ENCODE measurements at places on chromosomes 7 and 10. TPM values are rescaled to one million over a fixed set of nuclear protein-coding genes. Genes with fewer than 3 reads are reported as not detected.

DNA sequence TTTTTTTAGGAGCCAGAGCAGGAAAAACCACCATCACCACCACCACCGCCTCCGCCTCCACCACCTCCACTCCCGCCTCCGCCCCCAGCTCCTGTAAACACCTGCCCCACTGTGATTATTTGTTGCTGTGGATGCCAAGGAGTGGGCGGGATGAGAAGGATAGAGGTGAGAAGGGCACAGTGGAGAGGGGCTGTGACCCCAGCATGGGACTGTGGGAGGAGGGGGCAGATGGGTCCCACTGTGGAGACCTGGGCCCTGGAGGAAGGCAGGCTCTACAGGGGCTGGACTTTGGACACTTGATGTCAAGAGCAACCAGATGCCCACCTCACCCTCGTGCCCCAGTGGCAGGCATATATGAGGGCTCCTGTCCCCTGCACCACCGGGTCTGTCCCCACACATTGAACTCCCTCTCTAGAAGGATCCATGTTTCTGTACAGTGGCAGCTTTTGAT lies 24.7 kb downstream of the ANTXRL start:
- no peak for DNase-seq

GRCh38 chr10:69800109-69800508 lies 1.6 kb upstream of the COL13A1 start:
- DNase-seq: no peak

DNA sequence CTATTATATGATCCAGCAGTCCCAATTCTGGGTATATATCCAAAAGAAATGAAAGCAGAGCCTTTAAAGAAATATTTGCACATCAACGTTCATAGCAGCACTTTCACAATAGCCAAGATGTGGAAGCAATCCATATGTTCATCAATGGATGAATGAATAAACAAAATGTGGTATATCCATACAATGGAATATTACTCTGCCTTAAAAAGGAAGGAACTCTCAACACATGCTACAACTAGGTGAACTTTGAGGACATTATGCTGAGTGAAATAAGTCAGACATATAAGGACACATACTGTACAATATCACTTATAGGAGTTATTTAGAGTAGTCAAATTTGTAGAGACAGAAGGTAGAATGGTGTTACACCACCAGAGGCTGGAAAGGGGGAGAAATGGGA lies 28.0 kb upstream of the ADRB1 start:
- DNase-seq: peak; percentile 7

DNA sequence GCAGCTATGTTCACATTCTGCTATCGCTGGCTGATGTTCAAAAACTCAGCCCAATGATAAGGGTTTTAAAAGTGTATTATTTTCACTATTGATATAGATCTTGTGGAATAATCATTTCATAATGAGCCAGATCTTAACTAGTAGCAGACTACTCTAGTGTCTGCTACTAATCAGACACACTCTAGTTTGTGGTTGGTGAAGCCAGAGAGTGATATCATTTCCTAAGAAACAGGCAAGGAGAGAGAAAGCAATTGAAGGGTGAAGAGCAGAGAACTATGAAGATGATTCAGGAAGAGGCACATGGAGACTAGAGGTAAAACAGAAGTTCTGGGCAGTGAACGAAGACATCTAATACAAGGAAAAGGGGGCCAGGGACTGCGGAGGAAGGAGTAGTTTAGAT lies 58.2 kb upstream of the BET1 start:
- DNase-seq: no peak

DNA sequence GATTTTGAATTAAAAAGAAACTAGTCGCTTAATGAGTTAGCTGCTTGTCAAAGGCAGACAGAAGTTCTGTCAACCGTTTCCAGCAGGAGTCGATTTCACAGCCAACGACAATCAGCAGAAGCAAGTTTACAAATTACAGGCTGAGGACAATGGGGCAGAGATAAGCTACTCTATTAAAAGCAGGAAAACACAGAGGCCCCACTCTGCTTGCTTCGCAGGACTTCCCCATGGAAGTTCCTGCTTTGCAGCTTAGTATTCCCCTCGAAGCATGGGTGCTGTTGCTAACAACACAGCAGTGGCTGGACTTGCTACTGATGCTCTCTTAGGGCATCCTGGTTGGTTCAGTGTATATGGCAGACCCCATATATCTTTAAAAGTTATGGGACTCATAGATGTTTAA lies 50.8 kb upstream of the KLF6 start:
- DNase-seq: no peak

DNA sequence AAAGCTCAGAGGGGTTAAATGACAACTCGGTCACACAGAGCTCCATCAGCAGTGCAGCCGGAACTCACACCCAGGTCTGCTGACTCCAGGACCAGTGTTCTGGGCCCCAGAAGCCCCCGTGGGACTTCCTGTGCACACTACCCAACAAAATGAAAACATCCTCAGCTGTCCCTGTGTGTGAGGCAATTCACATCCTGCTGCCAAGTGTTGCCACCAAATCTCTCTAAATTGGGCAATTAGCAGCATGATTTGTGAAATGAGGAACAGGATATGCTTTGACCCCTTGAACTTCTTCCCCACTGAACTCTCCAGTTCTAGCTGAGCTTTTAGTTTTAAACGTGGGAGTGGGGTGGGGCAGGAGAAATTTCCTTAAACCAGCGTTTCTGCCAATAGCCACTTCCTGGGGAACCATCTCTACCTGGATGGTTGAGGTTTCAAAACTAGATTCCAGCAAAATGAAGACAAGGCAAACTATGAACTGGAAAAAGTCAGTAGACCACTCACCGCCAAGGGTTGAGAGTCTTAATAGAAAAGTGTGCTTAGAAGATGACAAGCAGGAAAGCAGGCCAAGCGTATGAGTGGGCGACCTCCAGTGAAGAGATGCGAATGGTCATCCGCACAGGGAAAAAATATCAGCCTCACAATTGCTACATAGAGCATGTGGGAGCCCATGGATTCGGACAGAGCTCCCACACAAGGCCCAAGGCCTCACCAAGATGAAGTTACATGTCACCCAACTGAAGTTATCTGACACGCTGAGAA lies 51.9 kb upstream of the CHST15 start:
- DNase-seq: no peak

DNA sequence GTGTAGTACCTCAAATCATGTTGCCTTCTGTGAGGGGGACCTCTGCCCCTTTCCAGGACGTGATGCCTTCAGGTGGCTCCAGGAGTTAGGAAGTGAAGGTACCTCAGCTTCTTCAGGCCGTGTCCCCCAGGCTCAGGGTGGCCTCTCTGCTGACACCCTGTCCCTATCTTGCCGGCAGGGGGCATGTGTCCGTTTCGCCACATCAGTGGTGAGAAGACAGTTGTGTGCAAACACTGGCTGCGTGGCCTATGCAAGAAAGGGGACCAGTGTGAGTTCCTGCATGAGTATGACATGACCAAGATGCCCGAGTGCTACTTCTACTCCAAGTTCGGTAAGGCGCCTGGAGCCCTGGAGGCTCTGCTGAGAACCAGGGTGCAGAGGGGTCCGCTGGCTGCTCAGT lies 9.2 kb downstream of the CPSF4 start:
- no peak for DNase-seq

DNA sequence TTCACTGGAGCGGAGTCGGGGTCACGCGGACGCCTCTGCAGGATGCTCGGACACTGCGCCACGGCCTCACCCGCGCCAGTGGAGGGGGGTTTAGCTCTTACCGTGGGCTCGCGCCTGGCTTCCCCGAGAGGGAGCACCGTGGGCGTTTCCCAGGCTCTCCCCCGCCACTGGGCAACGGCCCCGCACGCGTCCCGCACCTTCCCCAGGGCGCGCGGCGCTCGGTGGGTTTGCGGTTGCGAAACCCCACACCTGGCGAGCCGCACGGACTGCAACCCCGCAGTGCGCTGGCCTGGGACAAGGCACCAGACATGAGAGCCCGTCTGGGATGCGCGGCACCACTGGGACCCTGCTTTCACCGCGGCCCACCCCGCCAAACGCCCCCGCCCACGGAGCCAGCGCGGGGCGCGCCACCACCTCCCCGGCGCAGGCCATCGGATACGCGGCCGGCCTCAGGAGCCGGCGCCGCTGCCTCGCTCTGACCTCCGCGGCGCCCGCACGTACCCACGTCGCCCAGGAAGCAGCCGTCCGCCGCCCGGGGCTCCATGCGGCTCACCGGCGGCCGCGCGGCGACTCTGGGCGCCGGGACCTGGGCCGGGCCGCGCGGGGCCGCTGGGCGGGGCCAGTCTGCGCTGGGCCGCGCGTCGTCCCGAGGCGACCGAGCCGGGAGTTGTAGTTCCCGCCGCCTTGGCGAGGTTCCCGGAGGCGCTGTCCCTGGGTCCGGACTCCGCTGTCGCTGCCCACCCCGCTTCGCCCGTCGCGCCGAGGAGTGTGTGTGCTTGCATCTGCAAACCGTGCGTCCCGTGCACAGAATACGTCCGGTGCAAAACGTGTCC lies at the start of gene ASB13:
ASB13 (minus strand) TSS at position 588 of the 833 bp plus-strand sequence; CDS start at position 544, 44 bp downstream.
- no peak for DNase-seq

- DNase-seq: no peak
These were observed 14.9 kb downstream of the RHEB start for GRCh38 chr7:151504715-151505326.

GRCh38 chr7:7769710-7770627 lies 51.6 kb upstream of the RPA3 start:
- no peak for DNase-seq

DNA sequence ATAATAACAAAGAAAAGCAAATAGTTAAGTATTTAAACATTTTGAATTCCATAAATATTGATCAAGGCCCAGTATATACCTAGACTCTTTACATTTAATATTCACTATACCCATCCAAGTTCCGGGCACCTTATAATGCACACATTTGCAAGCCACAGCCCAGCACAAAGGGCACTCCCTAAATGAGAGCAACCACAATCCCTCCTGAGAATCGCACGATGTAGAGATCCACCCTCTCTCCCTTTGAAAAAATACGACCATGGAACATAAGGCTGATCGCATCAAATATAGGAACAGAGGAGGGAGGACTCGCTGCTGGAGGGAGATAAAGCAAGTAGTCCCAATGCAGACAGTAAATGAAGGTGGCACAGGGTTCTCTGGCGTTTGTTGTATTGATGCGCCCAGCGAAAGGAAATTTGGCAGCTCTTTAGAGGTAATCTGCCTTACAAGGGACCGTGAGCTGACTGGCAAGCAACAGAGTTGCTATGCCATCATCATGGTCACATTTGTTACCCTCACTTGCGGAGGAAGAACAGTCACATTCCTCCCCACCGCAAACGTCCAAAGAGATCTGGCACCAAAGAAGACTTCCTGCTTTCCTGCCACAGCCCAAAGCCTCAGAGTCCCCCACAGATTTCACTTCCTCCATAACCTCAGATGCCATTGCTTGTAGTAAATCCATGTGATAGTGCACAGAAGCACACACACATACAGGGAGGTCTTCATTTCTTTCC lies 16.1 kb upstream of the TAS2R40 start:
- DNase-seq: no peak

DNA sequence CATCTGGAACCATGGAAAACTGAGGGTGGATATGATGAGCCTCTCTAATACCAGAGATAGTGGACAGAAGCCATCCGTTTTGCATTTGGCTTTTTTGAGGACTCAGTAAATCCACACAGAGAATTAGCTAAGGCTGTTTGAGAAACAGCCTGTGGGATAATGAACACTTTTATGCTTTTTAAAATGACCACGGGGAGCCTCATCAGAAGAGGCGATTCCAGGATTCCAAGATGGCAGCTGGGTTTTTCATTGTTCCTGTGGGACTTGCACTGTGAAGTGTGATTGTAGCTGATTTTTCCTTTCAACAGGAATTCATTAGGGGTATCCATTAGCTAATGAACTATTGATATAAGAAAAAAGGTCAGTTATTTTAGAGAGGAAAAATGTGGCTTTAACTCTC lies 353.2 kb downstream of the AUTS2 start:
- DNase-seq: no peak

DNA sequence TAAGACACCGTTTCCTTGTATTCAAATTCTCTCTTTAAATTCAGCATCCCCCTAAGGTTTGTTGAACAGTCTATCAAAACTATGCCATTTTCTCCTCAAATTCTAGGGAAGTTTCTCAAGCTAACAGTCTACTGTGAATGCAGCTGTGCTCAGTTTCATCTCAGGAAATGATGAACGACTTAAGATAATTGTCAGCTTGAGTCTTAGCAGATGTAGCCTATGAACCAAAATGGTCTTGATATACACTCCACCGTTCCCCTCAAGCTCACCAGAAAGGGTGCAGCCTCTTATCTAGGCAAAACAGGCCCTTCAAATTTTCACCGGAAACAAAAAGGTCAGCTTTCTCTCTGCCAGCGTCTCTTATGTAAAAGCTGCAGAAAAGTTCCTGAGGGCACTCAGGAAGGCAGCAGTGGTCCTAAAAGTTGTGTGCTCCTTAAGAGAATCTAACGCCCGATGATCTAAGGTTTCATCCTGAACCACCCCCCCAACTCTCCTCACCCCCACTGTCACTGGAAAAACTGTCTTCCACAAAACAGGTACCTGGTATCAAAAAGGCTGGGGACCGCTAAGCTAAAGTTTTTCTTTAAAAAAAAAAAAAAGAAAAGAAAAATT lies 2.1 kb downstream of the DNAJC9 start:
- no peak for DNase-seq

DNA sequence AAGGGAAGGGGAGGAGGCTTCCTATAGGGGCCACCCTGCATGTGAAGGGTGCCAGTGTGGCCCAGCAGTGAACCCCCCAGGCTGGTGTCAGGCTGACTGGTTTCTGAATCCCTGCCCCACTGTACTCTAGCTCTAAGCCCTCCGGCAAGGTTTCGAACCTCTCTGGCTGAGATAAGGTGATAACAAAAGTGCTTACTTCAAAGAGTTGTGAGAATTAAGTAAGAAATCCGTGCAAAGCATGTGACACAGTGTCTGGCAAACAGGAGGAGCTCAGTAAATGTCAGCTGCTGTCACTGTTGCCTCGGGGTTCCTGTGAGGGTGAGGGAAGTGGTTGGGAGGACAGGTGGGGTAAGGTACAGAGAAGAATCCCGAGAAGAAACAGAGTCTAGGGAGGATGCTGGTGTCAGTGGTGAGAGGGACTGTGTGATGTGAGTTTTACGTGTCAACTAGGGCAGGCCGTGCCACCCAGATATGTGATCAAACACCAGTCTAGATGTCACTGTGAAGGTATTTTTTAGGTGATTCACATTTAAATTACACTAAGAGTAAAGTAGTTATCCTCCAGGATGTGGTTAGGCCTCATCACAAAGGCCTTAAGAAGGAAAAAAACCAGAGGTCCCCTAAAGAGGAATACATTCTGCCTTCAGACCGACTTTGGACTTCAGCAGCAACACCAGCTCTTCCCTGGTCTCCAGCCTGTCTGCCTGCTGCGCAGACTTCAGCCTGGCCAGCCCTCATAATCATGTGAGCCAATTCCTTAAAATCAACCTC lies 64.4 kb downstream of the BPGM start:
- DNase-seq: no peak

- no peak for DNase-seq
These were observed 34.0 kb downstream of the GNA12 start for GRCh38 chr7:2809903-2810625.

DNA sequence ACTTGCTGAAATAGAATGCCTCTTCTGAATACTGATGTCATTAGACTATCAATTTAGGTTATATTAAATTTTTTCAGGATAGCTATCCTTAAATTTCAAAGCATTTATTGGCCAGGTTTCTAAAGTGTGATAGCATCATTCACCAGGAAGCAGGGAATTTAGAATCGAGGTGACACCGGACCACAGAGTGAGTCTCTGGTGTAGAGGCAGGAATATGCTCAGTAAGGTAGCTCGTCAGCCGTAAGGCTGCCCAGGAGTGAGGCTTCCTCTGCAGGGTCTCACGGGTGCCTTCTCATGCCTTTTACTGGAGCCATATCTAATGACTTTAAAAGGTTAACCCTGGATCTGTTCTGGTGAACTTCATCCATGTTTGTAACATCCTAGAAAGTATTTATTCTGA lies 170.8 kb upstream of the KLF14 start:
- no peak for DNase-seq

The COL26A1 gene
- total RNA-seq: not detected

The GNAT3 gene
- total RNA-seq: not detected

The DOCK1 gene
- 41.4 TPM for total RNA-seq

The TAS2R3 gene
- not detected for total RNA-seq

The TAS2R5 gene
- 0.58 TPM for total RNA-seq

The BRAF gene
- 36.4 TPM for total RNA-seq

All from esophagus muscularis mucosa (tissue), 4 donors.